CD4-positive, alpha-beta T cell treated with Interleukin-4 for 4 hours (primary cell): ENCODE measurements at places on chromosomes 11 and 22.

- DNase-seq, result peak; percentile 2
These were observed 58.3 kb downstream of the AAMDC start for GRCh38 chr11:77879218-77879617.

- DNase-seq, result no peak
These were observed 63.7 kb downstream of the PRDM11 start for GRCh38 chr11:45209891-45210699.

DNA sequence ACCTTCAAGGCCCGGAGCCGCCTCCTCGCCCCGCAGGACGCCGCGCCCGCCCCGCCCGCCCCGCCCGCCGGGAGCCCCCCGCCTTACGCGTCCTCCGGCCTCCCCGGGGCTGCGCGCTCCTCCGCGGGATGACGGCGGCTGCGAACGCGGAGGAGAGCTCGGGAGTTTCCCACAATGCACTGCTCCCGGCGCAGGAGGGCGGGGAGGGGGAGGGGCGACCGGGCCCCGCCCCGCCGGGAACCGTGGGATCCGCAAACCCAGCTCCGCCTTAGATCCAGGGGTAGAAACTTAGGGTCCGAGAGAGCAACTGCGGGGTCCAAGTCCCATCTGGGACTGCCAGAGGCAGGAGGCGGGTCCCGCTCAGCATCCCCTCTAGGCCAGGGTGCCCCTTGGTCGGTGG lies at the start of gene CEND1:
Gene CEND1 (minus strand): TSS at position 148 of the 400 bp plus-strand sequence. CDS start 1,514 bp downstream, outside the sequence.
- DNase-seq, result peak; percentile 14

- no peak for DNase-seq
These were observed 25.0 kb upstream of the GAL start for GRCh38 chr11:68659158-68659921.

- no peak for DNase-seq
These were observed 29.8 kb downstream of the SHISA8 start for GRCh38 chr22:41885116-41885515.

DNA sequence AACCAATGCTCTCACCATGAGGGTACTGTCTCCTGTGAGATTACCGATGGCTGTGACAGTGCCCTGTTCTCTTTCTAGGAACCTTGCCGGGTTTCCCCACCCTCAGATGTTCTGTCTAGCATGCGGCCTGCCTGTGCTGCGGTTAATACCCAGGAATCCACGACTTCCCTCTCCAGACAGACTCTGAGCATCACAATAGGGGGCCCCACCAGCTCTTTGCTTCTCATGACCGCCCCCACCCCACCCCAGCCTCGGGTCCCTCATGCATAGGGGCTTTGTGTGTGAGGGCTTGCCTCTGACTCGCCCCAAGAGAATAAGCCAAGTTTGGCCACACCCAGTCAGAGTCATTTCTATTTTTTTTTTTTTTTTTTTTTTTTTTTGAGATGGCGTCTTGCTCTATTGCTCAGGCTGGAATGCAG lies 10.3 kb downstream of the PARVG start:
- DNase-seq, result peak; percentile 70

GRCh38 chr11:85912414-85912813 lies 57.2 kb downstream of the CCDC83 start:
- DNase-seq, result no peak

GRCh38 chr11:12827929-12828812 lies 153.9 kb downstream of the TEAD1 start:
- DNase-seq, result no peak

DNA sequence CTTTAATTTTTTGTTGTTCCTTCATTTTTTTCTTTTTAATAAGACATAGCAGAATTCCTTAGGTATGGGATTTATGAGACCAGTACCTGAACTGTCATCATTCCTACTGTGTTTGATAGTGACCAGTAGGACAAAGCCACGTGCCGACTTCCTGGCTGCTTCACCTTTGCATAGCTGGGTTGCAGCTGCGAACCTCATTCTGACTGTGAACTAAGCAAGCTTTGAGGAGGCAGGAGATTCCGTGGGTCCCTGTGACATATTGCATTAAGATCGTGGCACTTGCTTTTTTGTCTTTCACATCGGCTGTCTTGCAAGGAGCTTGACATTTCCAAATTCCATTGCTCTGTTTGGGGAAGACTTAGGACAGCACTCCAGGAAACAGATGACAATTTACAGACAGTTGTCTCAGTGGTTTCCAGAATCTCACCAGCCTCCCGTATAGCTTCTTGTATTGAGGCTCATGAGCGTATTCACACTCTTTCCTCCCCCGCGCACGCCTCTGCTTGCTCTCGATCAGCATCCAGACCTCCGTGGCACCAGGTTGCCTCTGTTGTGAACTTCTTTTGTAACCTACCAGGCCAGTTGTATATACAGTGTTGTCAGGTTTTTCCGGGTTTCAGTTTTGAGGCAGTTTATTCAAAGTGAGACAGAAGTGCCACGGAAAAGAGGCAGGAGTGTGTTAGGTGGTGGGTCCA lies 101.7 kb downstream of the CWC15 start:
- no peak for DNase-seq

- DNase-seq, result no peak
These were observed 234.4 kb upstream of the E2F8 start for GRCh38 chr11:19474954-19475721.

DNA sequence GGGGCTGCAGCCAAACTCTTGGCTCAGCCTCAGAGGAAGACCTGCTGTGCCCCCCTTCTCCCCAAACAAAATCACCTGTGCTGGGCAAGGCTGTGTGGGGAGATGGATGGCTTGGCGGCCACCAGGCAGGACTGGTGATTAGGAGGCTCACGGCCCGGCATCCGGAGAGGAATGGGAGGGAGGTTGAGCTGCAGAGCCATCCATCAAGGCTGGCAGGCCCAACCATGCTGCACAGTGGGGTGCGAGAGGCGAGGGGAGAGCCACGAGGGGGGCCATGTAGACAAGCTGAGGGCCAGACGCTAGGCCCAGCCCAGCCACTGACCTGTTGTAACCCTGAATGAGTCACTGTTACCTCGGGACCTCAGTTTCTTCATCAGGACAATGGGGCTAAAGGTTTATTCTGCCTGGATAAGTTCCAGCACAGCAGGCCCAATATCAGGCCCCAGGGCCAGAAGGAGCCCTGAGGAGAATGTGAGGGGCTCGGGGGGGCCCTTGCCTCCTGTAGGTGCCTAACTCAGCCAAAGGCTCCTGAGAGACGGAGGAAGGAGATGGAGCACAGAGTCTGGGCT lies 18.2 kb downstream of the PDE2A start:
- no peak for DNase-seq

DNA sequence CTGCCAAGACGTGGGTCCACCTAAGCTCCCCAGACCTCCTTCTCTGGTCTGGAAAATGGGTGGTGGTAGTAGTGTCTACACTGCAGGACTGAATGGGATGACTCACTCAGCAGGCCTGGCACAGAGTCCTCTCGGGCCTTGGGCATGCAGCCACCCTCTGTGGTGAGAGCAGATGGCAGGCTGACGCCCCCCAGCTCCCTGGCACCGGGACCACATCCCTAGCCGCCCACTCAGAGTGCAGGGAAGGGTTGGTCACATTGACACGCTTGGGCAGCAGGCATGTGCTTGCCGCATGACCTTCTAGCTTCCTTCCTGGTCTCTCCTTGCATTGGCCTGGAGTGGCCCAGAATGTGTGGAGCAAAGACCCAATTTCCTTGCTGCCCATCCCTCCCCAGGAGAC lies 30.7 kb upstream of the PRODH start:
- no peak for DNase-seq

- no peak for DNase-seq
These were observed 52.9 kb upstream of the FBXO3 start for GRCh38 chr11:33827206-33827605.

GRCh38 chr11:116175707-116176106 lies 597.1 kb downstream of the BUD13 start:
- DNase-seq, result no peak

DNA sequence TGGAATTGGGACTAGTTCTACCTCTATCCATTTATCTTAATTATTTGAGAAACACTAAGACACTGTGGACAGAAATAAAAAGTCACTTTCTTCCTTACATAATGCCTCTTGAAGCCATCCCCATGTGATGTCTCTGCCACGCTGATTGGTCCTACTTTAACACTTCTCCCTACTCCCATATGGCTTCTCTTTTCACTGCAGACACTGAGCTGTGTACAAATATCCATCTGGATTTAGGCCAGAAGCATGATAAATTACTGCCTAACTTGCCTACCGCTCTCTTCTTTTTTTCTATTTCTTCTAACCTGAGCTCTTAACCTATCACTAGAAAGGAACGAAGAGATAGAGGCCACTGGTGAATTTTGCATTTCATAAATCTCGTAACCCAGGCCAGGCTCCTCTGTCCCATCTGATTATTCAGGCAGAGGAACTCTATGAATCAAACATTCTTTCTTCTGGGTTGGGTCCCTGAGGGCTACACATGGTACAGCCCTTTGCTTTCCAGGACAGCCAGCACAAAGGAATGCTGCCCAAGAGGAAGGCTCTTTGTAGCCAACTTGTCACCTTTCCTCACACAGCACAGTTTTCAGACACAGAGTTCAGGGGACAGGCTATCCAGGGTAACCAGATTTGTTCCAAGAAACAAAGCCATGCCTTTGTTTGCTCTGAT lies 878.5 kb upstream of the LRRC4C start:
- DNase-seq, result no peak

GRCh38 chr22:27329131-27329850 lies 472.3 kb downstream of the MN1 start:
- no peak for DNase-seq

DNA sequence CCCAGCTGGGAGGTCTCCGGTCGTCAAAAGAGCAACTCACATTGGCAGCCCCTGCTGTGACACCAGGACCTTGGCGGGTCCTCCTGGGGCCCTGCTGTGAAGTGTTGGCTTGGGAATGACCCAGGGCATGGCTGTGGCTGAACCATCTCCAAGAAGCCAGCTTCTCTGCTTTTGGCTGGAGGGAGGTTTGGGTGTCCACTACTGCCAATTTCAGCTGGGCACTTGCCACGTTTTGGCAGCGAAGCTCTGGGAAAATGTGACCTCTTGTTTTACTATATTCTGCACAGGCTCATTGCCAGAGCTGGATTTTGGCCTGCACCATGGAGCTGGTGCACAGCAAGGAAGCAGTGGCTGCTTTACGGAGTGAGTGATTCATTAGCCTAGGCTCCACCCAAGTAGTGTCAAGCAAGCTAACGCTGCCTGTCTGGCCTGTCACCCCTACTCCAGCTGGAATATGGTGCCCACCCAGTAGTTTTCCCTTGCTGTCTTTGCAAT lies 24.3 kb upstream of the SMCO4 start:
- no peak for DNase-seq

DNA sequence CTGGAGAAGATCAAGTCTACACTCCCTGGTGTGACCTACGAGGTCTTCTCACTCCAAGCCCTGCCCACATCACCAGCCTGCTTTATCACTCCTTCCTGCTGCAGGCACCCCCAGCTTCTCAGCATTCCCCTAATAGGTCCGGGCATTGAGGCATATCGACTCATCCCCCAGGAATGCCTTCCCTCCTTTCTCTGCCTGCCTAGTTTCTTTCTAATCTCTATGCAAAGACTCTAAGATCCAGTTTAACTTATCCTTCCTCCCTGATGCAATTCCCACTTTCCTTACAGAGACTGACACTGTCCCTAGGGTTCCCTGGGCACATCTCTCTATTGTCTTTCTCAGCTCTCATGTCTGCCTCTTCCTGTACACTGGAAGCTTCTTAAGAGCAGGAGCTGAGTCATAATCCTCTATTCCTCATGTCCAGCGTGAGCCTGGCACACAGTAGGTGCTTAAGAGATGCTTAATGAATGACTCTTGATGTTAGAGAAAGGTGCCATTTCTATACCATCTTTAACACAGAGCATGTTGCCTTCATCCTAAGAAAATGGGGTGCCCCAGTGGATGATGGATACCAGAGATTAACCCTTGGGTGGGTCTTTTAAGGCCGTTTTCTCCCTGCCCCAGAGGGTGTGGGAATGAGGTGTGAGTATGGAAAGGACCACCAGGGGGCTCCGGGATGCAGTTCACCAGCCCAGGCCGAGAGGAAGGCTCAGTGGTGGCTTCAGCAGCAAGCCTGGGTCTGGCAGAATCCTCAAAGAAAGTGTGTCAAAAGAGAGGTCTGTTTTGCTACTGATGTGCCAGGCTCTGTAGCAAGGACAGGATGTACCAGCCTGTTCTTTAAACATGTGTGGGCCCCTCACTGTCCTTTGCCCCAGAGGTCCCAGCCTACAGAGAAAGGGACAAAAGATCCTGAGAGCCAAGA lies 34.7 kb downstream of the PARVA start:
- peak; percentile 2 for DNase-seq

DNA sequence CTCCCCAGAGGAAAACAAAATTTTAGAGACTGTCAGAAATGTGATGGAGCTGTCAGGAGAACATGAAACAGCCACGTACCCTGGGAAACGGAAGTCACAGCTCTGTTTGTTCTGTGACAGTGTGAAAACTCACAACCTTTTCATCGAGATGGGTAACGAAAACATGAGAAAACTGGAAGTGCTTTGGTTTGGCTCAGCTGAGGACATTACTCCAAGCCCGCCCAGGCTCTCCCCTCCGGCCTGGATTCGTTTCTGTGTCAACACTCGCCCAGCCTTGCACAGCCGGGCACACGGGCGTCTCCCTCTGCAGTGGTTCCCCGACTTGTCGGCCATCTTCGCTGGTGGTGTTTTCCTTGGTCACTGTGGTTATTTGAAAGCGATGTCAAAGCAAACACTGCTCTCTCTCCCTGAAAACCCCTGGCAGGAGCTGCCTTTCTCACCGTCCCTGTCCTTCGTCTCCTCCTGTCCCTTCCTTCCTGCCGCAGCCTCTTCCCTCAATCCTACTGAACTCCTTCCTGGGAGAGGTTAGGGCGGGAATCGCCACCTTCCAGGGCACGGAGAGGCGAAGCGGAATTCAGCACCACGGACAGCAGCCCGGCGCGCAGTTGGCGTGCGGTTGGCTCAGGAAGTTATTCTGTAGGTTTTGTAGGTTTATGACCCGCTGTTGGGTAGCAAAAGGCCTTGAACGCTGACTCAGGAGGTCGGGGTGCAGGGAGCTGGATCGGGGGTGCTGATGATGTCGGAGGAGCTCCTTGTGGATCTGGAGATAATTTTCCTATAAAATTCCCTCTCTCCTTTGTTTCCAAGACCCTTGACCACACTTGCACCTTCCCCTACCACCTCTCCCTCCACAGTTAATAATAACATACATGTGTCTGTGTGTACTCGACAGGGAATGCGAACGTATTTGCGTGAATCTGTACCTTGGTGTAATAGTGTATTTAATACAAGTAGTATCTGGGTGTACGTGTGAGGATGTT lies 13.1 kb upstream of the RPS19BP1 start:
- DNase-seq, result peak; percentile 61

GRCh38 chr11:11426226-11426952 lies 73.3 kb upstream of the CSNK2A3 start:
- DNase-seq, result no peak
